Left renal pelvis (tissue), 4 donors: ENCODE measurements at places on chromosomes 3 and 15.

GRCh38 chr3:134132961-134133360 is 103.2 kb upstream of the SLCO2A1 start:
- no peak for DNase-seq

DNA sequence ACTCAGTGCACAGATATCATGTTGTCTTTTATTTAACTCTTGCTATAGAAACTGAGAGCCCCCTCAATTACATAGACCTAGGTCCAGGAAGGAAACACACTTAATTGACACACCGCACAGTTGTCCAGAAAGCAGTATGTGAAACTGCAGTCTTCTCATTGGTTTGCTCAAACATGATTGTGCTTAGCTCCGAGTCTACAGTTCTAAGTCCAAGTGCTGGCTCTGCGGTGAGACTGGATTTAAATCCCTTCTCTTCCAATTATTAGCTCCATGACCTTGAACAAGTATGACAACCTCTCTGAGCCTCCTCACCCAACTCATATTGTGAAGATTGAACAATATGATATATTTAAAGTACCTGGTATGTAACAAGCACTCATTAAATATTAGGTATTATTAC is 19.0 kb upstream of the AHSG start:
- DNase-seq: no peak

- DNase-seq: no peak
These were observed 2.9 kb upstream of the CLN6 start for GRCh38 chr15:68232449-68232848.

DNA sequence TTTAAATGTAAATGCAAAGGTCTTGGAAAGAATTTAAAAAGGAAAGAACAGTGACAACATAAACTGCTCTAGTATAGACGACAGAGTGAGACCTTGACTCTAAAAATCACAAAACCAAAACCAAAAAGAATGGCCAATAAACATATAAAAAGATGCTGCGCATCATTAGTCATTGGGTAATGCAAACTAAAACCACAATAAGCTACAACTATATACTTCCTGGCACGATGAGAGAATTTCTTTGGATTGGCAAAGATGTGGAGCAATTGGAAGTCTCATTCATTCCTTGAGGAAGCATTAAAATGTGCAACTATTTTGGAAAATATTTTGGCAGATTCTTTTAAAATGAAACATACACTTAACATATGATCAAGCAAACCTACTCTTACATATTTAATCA is 98.7 kb upstream of the ZPLD1 start:
- DNase-seq: no peak

DNA sequence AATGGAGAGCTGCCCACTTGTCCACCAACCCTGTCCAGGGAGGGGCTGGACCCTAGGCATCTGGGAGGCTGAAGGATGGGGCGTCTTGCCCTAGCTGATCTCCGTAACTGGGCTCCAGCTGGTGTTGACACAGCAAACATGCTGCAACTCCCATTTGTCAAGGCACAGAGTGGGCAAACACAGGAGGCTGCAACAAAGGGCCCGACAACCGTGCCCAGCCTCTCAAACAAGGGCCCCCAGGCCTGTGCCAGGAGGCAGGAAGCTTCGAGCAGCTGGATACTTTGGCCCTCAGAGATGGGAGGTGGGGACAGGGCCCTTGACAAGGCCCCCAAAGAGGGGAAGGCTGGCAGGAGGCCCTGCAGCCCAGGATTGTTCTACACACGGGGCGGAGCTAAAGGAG is 64.2 kb upstream of the TMEM115 start:
- no peak for DNase-seq

DNA sequence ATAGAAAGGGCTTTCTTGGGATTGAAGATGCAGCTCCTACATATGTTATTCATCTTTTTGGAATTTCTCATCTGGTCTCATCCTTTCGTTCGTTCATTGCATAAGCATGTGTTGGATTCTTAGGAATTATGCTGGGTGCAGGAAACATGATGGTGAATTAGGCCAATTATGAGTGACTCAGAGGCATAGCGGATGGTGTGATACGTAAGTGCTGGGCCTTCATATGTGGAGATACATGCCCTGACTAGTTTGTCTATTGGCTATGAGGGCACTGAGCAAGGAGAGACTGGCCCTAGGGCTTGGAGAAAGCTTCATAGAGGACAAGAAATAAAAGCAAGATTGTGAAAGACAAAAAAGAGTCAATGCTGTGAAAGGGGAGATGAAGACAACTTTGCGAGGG is 235.1 kb downstream of the MYRIP start:
- no peak for DNase-seq

DNA sequence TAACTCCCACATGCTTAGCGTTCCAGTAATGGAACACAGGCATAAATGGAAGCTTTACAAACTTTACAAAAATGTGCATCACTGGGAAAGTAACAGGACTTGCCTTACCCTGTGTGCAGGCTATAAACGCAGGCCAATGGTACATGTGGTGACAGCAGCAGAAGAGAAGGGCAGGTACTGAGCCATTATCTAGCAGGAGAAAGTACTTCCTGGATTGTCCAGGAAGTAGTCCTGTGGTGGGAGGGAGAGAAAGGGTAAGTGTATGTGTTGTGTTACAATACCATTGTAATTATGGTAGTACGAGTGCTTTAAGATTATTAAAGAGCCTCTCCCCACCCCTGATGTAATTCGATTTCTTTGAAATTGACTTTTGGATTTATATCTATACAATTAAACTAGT is 5.3 kb downstream of the ATP1B3 start:
- no peak for DNase-seq

GRCh38 chr3:184663356-184663755 is 48.5 kb downstream of the MAGEF1 start:
- no peak for DNase-seq

- no peak for DNase-seq
These were observed 32.1 kb upstream of the GOLGB1 start for GRCh38 chr3:121781611-121782010.

GRCh38 chr3:105965384-105965783 is 96.6 kb upstream of the CBLB start:
- no peak for DNase-seq

- DNase-seq: no peak
These were observed 69.2 kb upstream of the TBC1D5 start for GRCh38 chr3:17811646-17812045.

- DNase-seq: no peak
These were observed 1588.2 kb downstream of the SI start for GRCh38 chr3:163490119-163490518.
